ENCODE measurements at places on chromosomes 11 and 22.

DNA sequence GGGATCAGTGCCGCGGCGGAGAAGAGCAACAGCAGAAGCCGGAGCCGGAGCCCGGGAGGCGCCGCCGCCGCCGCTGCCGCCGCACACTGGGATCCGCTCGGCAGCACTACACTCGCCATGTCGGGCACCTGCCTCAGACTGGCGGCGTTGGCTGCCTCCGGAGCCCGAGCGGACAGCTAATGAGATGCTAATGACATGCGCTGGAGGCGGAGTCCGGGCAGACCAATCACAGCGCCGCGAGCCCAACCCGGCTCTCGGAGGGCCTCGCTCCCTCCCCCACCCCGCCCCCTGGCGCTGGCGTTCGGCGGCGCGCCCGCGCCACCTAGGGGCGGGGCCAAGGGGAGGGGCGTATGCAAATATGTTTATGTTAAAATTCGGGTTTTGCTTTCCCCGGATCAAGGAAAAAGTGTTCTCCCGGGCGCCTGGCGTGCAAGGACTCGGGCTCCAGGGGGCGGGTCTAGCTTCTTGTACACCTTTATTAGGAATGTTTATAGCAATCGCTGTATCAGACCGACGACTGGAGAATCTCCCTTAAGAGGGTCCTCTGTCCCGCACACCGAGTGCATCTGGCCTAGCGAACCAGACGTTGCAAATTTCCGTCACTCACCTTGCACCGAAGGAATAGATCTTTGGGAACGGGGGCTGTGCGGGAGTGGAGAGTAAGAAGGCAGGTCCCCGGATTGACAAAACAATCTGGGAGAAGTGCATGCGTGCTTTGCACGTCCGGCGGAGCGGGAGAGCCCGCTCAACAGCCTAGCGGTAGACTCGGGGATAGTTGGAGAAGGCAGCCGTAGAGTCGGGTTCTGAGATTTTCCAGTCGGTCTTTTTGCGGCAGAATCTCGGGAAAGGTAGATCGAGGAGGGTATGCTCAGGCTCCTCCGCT lies at the start of gene CADM1:
Gene CADM1 (minus strand): TSS at position 140 of the 883 bp plus-strand sequence.
- peak; percentile 97 for DNase-seq

DNA sequence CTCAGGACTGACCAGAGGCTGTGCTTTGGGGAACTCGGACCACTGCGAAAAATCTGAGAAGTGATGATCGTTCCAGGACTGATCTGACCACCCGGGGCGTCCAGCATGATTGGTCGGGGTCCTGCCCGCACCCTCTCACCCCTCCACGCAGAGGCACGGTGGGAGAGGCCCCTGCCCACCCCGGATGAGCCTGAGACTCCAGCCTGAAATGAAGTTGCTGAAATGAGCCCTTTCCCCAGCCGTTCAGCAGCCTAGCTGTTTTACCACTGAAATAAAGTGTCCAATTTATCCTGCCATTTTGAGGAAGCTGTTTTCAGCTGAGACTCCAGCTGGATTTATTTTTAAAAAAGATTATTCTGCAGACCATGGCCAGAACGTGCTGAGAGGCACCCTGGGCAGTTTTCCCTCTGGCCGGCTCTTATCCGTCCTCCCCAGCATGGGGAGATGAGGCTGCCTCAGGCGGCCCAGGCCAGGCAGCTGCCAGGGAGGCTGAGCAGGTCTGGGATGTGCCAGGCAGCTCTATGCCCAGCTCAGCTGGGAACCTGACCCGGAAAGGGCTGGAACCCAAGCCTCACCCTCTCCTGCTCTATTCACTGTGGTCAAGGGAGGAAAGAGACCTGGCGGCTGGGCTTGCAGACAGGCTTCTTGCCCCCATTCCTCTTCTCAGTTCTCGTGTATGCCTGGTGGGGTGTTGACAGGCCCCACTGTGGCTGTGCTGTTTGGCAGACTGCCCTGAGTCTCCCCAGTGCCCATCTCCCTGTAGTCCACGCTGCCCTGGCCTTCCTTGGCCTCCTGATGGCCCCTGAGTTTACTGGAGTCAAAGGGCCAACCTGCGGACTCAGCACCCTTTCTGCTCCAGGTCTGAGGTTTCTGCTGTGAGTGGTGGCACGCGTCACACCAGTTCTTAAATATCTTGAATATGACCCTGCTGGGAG lies 161.0 kb upstream of the B3GAT1 start:
- DNase-seq: no peak

GRCh38 chr22:35725521-35725920 lies 7.8 kb downstream of the APOL5 start:
- DNase-seq: no peak

- no peak for DNase-seq
Measured at GRCh38 chr11:120863359-120863758, 160.5 kb upstream of the TBCEL start.
